ENCODE measurements at places on chromosomes 11 and 22. TPM values are rescaled to one million over a fixed set of nuclear protein-coding genes. Genes with fewer than 3 reads are reported as not detected.

GRCh38 chr11:61742391-61742790 lies 10.0 kb upstream of the MYRF start:
- peak; percentile 64 for DNase-seq
- no peak overlapping the region for H3K27ac ChIP-seq
- H3K27me3 ChIP-seq: no peaks in the 10 kb centered on the region
- H3K4me1 ChIP-seq: peaks cover 2% of the 10 kb centered on the region
- H3K36me3 ChIP-seq: peaks cover 28% of the 10 kb centered on the region

C1QTNF6 gene
- not detected for total RNA-seq

DNA sequence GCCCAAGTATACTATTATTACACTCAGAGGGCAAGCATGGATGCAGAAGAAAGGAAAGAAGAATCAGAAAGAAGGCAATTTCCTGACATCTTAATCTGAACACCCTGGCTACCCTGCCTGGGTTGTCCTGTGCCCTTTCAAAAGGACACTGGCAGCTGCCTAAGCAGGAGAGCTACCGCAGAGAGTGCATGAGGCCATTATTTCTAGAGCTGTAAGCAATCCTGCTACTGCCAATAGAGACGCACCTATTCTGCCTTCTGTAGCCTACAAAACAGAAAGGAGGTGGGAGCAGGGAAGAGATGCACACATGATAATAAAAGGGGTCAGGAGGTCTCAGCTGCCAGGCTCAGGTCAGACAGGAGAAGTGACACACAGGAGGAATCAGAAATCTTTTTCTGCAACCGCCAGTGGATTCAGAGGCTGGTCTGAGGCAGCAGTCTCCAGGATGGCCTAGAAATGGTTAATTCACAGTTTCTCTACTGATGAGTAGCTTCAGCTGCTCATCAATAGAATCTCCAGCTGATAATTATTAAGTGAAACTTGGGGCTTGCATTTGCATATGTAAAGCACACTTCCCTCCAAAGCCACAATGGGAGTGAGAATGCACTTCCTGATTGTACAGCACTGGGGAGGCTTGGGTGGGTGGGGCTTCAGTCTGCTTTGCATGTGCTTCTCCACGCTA lies 253.9 kb downstream of the LARGE1 start:
- H3K27ac ChIP-seq: no peak overlapping the region
- DNase-seq: peak; percentile 39
- no peaks in the 10 kb centered on the region for H3K36me3 ChIP-seq
- H3K27me3 ChIP-seq: no peaks in the 10 kb centered on the region

GRCh38 chr22:48235744-48236143 lies 1473.3 kb downstream of the TBC1D22A start:
- no peaks in the 10 kb centered on the region for H3K4me1 ChIP-seq
- no peak overlapping the region for H3K27ac ChIP-seq
- no peaks in the 10 kb centered on the region for H3K36me3 ChIP-seq
- DNase-seq: no peak

GRCh38 chr22:37021710-37022482 lies 2.4 kb downstream of the MPST start:
- peak; percentile 81 for DNase-seq
- H3K4me1 ChIP-seq: peaks cover 48% of the 10 kb centered on the region
- H3K36me3 ChIP-seq: peaks cover 35% of the 10 kb centered on the region
- no peaks in the 10 kb centered on the region for H3K27me3 ChIP-seq
- peak overlapping the region; percentile 97 for H3K27ac ChIP-seq
- H3K4me3 ChIP-seq: peak overlapping the region; percentile 92

NCR3LG1 gene
- total RNA-seq: 4.1 TPM

GRCh38 chr11:103110391-103110790 lies 1.2 kb downstream of the DYNC2H1 start:
- DNase-seq: peak; percentile 24
- no peak overlapping the region for H3K27ac ChIP-seq
- no peaks in the 10 kb centered on the region for H3K36me3 ChIP-seq
- peaks cover 5% of the 10 kb centered on the region for H3K4me1 ChIP-seq

GCAT gene
- total RNA-seq: not detected

GRCh38 chr11:121091492-121092152 lies 9.4 kb upstream of the TECTA start:
- H3K27me3 ChIP-seq: no peaks in the 10 kb centered on the region
- H3K4me1 ChIP-seq: no peaks in the 10 kb centered on the region
- H3K36me3 ChIP-seq: peaks cover 17% of the 10 kb centered on the region
- H3K4me3 ChIP-seq: no peak overlapping the region
- DNase-seq: no peak

TEX12 gene
- total RNA-seq: not detected

TMEM121B gene
- total RNA-seq: not detected

DNA sequence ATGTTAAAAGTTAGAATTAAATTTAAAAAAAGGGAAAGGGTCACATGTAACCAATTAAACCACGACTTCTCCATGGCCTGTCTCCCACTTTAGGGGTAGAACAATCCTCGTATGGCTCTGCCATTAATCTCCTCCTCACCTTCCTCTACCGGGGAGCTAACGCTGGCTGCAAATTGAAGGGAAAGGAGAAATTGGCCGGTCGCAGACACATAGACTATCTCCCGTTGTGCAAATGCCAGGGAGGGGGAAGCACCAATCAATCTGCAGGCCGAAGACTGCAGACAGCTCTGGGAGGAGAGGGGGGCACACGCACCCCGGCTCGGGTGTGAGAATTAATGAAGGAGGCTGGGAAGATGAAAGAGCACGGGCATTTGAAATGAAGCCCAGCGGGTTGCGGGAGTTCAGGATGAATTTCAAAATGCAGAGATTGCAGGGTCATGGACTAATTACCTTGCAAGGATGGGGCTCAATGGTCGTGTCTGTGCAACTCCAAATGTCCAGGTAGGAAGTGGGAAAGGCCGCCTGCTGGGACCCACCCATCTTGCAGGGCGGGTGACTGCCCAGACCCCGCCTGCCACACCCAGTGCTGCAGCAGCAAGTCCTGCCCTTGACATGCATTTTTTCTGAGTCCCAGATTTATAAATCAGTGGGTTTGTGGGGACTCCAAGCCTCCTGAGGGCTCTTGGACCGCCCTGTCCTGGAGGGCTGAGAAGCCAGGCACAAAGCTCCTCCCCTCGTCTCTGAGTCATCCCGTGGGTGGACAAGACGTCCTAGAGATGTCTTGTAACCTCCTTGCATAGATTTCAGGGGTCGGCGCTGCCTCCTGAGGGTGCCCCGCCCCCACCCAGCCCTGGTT lies 534.2 kb downstream of the TBC1D22A start:
- H3K4me3 ChIP-seq: no peak overlapping the region
- H3K27me3 ChIP-seq: peaks cover 40% of the 10 kb centered on the region
- DNase-seq: peak; percentile 17

TNNI2 gene
- not detected for total RNA-seq
